ENCODE measurements at places on chromosomes 12 and 14.

DNA sequence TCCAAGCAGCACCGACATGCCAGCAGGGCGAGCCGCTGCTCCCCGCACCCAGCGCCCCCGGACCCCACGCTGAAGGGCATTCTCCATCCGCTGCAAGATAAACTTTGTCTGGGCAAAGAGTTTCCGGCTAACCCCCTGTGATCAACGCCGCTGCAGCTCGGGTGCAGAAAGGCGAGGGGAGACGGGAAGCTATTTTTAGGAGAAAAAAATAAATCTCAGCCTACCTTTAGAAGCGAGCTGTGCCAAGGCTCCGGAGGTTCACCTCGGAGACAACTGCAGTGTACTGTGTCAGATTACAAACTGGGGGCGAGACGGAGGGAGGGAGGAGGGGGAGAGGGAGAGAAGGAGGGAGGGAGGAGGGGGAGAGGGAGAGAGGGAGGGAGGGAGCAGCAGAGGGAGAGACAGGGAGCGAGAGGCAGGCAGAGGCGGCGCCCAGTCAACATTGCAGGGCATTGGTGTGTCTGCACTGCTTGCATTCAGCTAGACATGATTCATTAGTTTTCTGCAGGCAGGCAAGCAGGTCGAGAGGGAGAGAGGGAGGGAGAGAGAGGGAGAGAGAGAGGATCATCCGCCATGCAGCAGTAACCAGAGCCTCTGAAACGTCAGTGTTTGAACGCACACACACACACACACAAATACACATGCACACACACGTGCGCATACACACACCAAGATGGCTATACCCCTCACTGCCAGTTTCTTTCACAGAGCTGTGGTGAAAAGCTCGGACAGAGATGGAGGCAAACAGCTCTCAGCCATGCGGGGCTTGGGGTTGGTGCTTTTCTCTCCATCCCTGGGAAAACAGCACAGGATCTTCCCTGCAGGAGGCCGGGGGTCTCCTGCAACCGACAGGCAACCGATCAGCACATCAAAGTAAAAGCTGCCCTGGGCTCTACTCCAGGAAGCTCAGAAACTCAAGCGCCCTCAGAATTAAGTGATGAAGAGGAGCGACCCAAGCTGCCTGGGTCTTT, at the start of gene RIMBP2:
Gene RIMBP2 (minus strand): TSS at position 302 of the 971 bp plus-strand sequence. CDS start 237,286 bp downstream, outside the sequence.
- no peak for DNase-seq

DNA sequence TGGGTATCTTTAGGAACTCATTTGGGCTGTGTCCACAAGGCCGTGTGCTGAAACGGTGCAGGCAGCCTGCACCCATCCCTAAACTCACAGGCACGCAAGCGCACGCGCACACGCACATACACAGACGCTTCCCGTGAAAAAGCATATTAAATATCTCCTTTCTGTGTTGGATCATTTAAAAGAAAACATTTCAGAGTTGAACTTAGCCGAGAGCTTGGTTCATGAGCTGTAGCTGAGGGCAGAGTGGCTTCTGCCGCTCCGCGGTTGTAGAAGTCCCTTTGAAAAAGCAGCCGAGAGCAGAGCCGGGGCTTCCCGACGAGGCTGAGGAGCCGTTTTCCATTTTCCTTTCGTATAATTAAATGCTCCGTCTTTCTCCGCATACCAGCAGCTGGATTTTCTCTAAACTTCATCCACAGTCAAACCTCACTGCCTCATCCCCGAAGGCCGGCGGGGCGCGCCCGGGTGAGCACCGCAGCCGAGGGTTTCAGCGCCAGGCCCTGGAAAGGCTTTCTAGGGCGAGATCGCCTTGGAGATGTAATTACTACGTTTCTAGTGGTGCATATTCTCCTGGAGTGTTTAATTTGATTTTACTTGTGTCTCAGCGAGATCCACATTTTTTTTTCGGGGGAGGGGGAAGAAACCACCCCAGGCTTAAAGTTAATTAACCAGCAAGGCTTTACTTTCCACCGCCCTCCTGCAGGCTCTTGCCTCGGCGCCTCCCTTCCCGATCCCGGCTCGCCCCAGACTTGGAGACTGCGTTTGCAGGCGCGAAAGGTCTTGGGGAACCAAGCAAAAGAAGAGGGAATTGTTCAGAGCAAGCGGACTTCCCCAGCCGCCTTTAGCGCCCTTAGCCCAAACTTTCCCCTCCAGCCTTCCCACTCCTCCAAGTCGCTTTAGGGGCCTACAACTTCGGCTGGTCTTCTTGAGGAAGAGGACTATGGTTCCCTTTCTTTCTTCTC, 3.0 kb upstream of the HOXC13 start:
- no peak for DNase-seq

- no peak for DNase-seq
Measured at GRCh38 chr12:49624921-49625577, 1.7 kb downstream of the PRPF40B start.

DNA sequence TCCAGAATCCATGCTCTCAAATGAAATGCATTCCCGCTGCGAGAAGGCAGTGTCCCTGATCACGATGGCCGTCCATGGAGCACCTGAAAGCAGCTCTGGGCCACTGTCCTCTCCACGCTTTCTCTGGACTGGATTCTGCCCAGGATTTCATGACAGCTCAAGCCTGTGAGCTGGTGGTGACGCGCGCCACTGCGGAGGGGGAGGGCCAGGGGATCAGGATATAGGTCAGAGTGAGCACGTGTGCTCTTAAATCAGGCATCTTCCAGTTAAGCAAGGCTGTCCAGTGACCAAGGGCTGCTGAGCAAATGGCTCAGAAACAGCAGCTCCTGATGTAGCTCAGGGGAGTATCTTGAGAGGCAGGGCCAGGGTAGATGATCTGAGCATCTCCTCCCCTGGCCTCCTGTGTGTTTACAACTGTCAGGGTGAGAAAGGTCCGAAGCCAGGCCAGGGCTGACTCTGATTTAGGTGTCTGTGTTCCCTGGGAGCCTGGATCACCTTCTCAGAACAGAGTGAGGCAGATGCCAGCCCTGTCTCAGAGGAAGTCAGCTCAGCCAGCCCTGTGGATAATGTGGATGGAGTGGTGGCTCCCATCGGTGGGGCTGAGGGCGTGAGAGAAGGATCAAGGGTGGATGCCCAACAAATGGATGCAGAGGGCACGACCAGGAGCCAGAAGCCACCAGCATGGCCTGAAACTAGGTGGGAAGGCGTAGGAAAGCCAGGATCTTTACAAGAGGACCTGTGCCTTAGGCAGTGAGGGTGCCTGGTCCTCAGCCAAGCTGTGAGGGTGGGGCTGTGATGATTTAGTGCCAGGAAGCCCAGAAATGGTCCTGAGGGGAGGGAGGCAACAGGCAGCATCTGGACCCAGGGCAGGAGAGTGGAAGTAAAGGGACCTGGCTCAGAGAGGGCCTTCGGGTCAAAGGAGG, 55.3 kb downstream of the ELK3 start:
- DNase-seq: no peak

DNA sequence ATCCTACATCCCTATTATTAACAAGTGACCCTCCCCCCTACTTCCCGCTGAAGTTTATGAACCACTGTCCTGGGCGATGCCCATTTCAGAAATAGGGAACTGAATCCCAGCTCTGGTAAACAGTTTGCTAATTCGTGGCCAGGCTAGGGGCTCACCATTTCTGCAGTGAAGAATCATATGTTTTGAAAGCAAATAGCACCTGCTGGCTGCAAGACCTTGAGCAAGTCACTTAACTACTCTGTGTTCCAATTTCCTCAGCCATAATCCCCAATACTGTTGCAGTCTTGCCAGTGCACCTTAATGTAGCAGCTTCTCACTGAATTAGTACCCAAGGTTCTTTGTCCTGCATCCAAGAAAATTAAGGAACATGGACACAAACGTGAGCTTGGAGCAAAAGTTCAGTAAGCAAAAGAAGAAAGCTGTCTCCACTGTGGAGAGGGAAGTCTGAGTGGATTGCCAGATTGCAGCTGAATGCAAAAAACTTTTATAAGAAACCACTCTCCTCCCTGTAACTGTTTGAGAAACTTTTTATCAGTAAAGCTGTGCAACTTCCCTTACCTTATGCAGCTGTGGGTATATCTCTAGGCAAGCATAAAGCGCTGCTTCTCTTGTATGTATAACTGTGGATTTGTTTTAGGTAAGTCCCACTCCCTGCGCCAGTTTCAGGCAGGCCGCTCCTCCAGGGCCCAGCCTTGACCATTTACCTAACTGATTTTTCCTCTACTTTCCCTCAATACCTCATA, 824 bp downstream of the OAS1 start:
- no peak for DNase-seq

GRCh38 chr12:83172441-83172840, 485.7 kb downstream of the TMTC2 start:
- DNase-seq: no peak

- peak; percentile 99 for DNase-seq
Measured at GRCh38 chr12:122752464-122753318, at the start of gene DENR. TSS of gene DENR (plus strand) at chr12:122752824. CDS start at chr12:122753702, 878 bp downstream.

DNA sequence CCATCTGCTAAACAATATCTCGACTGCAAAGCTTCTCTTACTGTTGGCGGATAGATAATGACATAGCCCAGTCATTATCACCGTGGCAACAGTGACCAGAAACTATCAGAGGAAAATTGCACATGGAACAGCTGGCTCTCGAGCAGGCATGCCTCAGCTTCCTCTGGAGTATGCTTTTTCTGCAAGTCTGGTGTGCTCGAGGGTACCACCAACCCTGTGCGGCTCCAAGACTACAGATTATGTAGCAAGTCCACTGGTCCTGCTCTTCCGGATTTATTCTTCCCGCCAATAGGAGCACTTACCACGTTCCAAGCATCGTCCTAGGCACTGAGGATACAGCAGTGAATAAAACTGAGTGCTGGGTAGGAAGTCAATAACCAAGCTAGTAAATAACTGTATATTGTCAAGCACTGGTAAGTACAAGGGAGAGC, 1.4 kb upstream of the GLRX5 start:
- no peak for DNase-seq

GRCh38 chr12:53046655-53047220, 3.1 kb upstream of the TNS2 start:
- DNase-seq: peak; percentile 20

DNA sequence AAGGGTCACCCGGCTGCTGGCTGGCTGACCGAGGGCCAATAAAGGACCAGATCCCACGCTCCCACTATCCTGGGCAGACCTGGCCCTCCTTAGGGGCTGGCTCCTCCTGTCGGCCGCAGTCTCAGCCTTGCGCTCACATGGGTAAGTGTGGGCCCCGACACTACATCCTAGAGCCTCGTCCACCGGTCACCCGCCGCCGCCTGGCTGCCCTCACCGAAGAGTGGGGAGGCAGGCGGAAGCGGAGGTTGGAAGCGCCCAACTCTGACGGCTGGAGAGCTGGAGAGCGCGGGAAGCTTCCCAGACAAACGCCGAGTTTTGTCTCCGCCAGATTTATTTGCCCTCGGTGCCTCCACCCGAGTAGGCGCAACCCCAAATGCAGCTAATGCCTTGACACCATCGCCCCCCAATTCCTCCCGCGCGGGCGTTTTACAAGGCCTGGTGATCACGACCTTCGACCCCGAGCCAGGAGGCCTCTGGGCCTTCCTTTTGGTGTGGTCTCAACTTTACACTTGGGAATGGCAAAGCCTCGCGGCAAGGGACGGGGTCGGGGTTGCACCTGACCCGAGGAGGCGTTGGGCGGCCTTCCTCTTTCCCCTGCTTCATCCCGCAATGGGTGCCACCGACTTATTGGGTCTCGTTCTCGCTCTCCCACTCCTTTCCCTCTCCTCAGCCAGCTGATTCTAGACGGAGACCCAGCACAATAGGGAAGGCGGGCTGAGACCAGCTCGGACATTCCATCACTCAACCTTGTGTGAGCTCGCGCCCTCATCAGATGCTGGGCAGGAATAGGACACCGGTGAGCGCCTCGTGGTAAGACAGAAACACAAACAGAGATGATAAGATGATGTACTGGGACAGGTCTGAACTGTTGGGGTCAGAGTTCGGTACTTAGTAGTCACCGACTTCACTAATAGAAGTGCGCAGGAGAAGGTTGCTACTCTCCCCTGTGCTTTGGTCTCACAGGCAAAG, 78.3 kb upstream of the ANO4 start:
- no peak for DNase-seq

DNA sequence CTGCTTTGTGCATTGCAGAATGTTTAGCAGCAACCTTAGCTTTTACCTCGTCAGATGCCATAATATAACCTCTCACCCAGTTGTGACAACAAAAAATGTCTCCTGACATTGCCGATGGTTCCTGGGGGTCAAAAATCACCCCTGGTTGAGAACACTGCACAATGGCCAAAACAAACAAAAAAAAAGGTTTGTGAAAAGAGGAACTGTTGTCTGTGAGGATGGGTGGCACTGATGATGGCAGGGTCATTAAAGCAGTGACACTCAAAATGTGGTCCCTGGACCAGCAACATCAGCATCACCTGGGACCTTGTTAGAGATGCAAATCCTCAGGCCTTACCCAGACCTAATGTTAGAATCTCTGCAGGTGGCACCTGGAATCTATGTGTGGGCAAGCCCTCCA, 36.4 kb upstream of the METAP2 start:
- no peak for DNase-seq

DNA sequence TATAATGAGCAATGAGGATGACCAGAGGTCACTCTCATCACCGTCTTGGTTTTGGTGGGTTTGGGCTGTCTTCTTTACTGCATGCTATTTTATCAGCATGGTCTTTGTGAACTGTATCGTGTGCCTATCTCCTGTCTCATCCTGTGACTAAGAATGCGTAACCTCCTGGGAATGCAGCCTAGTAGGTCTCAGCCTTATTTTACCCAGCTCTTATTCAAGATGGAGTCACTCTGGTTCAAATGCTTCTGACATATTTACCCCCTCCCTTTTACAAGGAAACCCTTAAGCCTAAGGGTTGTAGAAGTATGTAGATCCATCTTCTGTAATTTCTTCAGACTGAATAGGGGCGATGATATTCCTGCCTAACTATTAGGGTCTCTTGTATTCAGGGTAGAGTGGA, 8.4 kb downstream of the IFI27L1 start:
- DNase-seq: no peak

GRCh38 chr14:92539419-92539818, 25.8 kb downstream of the RIN3 start:
- no peak for DNase-seq

DNA sequence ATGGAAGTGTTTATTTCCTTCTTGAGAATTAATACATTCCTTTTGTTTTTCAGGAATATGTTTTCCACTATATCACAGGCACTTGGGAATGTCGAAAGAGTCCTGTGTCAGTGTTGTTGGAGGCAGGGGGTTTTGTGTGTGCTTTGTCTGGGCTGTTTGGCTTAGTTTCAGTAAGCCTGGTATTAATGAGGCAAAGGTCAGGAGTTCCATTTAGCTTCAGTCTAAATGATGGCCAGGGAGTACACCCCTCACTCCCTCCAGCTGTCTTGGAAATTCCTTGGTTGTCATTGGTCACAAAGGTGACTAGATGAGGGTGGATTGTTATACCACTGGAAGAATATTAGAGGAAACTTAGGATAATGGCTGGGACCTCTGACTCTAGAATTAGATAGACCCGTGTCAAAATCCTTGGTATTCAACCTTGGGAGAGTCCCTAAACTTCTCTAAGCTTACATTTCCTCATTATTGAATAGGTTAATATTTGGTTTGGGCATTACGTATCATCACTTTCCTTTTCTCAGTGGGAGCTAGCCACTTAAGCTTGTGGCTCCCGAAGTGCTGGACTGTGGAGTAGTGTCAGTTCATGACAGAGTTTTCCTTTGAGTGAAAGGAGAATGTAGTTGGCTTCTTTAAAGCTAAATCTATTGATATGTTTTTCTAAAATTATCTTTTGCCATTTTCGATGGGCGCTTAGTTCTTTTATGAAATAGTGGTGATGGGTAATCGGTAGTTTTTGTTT, 5.2 kb downstream of the FRS2 start:
- DNase-seq: no peak

Data from activated T-helper 1 cell treated with anti-CD3 and anti-CD28 coated beads, Interleukin-2, amount 50 U/mL, for 16 hours (primary cell).